ENCODE measurements at places on chromosomes 5 and 9. TPM values are rescaled to one million over a fixed set of nuclear protein-coding genes. Genes with fewer than 3 reads are reported as not detected.

DNA sequence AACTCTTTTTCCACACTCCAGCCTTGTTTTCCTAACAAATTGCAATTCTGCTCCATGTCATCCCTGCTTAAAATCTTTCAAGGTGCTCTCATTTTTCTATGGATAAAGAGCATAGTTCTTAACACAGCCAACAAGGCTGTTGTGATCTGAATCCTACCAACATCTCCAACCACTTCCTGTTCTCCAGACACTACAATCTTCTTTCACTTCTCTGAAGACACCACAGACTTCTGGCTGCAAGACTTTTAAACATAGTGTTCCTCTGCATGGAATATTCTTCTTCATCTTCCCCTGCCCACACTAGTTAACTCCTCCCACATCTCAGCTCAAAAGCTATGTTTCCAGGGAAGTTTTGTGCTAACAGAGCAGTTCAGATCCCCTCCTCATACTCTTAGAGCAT is 404.8 kb downstream of the MAN2A1 start:
- H3K27me3 ChIP-seq: no peaks in the 10 kb centered on the region
- H3K36me3 ChIP-seq: no peaks in the 10 kb centered on the region
- no peaks in the 10 kb centered on the region for H3K4me1 ChIP-seq
- no peak overlapping the region for H3K4me3 ChIP-seq
- DNase-seq: no peak
- no peak overlapping the region for H3K27ac ChIP-seq

- no peak for DNase-seq
- no peak overlapping the region for H3K4me3 ChIP-seq
- no peaks in the 10 kb centered on the region for H3K4me1 ChIP-seq
- no peaks in the 10 kb centered on the region for H3K36me3 ChIP-seq
These were observed 96.8 kb downstream of the ANKRD18B start for GRCh38 chr9:33620738-33621439.

DNA sequence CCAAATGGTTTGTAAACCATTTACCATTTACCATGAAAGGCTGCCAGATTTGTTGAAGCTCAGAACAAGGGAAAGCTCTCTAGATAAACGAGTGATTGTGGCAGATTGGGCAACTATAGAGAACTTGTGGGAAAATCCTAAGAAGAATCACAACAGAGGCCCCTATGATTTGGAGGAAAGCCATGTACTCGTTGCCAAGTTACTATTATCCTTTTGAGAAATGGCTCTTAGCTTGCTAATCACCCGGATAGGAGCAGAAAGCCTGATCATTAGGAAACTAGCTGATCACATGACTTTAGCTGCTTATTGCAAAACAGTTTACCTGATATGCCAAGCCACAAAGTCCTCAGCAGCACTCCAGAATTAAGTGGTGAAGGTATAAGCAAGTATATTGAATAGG is 23.5 kb upstream of the ATG10 start:
- no peaks in the 10 kb centered on the region for H3K27me3 ChIP-seq
- H3K4me3 ChIP-seq: no peak overlapping the region
- H3K36me3 ChIP-seq: no peaks in the 10 kb centered on the region
- DNase-seq: no peak
- no peak overlapping the region for H3K27ac ChIP-seq

DNA sequence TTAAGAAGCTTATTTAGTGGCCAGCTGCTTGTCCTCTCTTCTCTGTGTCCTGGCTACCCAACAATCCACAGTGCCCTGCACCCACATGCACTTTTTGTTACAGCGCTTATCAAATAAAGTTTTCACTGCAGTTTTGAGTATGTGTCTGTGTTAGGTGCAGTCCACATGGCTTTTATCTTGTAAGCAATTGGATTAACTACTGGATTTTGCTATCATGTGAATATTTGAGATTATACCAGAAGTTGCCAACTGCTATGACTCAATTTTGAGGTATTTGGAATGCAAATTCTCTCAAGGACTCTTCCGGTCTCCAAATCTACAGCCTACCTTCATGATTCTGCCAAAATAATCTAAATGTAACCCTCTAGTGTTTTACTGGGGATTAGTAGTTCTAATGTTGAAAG is 690.2 kb downstream of the NR2F1-AS1 start:
- DNase-seq: no peak
- no peaks in the 10 kb centered on the region for H3K36me3 ChIP-seq
- H3K27ac ChIP-seq: no peak overlapping the region
- H3K4me1 ChIP-seq: no peaks in the 10 kb centered on the region

GRCh38 chr5:139880416-139881142 is 85.0 kb downstream of the PSD2 start:
- H3K36me3 ChIP-seq: no peaks in the 10 kb centered on the region
- no peak for DNase-seq
- H3K4me3 ChIP-seq: no peak overlapping the region
- H3K27ac ChIP-seq: no peak overlapping the region
- H3K27me3 ChIP-seq: no peaks in the 10 kb centered on the region

- no peaks in the 10 kb centered on the region for H3K36me3 ChIP-seq
- no peaks in the 10 kb centered on the region for H3K27me3 ChIP-seq
- H3K4me1 ChIP-seq: no peaks in the 10 kb centered on the region
- H3K27ac ChIP-seq: no peak overlapping the region
These were observed 138.5 kb downstream of the MPDZ start for GRCh38 chr9:13140843-13141592.

DNA sequence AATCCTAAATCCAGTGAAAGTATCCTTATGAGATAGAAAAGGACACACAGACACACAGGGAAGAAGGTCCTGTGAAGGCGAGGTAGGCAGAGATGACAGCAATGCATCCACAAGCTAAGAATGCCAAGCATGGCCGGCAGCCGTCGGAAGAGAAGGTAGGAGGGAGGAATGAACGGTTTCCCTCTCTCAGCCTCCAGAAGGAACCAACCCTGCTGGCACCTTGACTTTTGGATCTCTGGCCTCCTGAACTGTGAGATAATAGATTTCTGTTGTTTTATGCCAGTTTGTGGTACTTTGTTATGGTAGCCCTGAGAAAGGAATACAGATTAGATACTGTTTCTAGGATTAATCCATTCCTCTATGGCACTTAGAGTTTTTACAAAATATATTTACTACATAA is 76.1 kb upstream of the PANK3 start:
- no peak overlapping the region for H3K27ac ChIP-seq

DNA sequence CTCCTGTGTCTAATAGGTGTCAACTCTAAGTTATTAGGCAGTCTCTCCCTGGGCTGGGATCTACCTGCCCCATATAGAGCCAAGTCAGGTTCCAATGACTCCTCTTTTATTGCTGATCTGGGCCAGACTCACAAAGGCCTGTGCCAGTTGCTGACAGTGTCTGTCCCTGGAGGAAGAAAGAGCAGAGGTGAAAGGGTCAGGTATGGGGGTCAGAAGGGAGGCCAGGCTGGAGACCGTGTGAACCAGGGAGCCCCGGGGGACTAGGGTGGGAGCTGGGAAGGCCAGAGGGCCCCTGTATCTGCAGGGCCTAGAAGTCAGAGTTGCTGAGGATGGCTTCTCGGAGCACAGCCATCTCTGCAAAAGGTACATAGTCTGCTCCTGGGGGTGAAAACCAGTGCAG is 3.5 kb upstream of the HINT2 start:
- H3K4me3 ChIP-seq: no peak overlapping the region
- H3K27ac ChIP-seq: no peak overlapping the region
- DNase-seq: no peak

- no peaks in the 10 kb centered on the region for H3K27me3 ChIP-seq
- no peaks in the 10 kb centered on the region for H3K36me3 ChIP-seq
- no peak overlapping the region for H3K27ac ChIP-seq
- H3K4me1 ChIP-seq: no peaks in the 10 kb centered on the region
These were observed 141.4 kb downstream of the MTX3 start for GRCh38 chr5:79849486-79850315.

- H3K27me3 ChIP-seq: no peaks in the 10 kb centered on the region
- no peak overlapping the region for H3K27ac ChIP-seq
- DNase-seq: no peak
- H3K4me1 ChIP-seq: no peaks in the 10 kb centered on the region
These were observed 8.0 kb upstream of the PALM2AKAP2 start for GRCh38 chr9:109771796-109772531.

DNA sequence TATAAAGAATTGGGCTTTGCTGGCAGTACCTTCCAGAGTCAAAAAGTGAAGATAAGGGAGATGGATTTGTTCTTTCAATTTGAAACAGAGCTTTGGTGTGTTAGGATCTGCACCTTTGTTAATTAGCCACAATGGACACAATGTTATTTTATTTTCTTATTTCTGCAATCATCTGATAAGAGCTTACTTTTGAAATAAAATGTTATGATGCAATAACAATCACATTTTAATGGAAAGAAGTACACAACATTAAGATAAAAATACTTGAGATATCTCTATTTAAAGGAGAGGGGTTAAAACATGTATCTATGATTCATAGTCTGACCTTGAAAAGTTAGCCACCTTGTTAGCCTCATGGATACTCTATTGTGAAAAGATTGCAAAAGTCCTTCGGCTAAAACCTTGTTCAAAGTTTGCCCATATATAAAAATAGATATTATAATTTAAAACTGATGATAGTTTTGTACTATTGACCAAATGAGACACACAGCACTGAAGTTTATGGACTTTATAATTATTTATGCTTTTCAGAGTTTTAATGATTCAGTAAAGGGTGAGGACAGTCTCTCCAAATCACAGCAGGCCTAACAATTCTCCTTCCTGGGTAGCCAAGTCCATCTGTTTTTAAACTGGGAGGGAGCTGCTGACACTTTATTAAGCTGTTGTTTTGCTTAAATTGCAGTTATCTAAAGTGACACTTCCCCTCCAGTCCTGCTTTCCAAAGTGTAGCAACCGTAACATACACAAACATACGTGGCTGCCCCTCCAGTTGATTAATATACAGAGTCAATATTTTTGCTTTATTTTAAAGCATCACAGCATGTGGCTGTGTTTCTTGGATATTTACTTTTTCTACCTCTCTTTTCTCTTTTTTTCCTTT is 47.6 kb upstream of the DAP start:
- no peaks in the 10 kb centered on the region for H3K27me3 ChIP-seq
- H3K4me3 ChIP-seq: no peak overlapping the region
- DNase-seq: no peak

- H3K4me1 ChIP-seq: peaks cover 41% of the 10 kb centered on the region
- H3K36me3 ChIP-seq: peaks cover 14% of the 10 kb centered on the region
- no peak for DNase-seq
- H3K27me3 ChIP-seq: no peaks in the 10 kb centered on the region
- peak overlapping the region; percentile 45 for H3K27ac ChIP-seq
- H3K4me3 ChIP-seq: no peak overlapping the region
These were observed 135.6 kb downstream of the DOCK2 start for GRCh38 chr5:169772688-169773087.

GRCh38 chr9:9820436-9820835 is 792.4 kb downstream of the PTPRD start:
- no peak overlapping the region for H3K4me3 ChIP-seq
- no peak for DNase-seq
- H3K27ac ChIP-seq: no peak overlapping the region
- H3K4me1 ChIP-seq: no peaks in the 10 kb centered on the region
- no peaks in the 10 kb centered on the region for H3K27me3 ChIP-seq

DNA sequence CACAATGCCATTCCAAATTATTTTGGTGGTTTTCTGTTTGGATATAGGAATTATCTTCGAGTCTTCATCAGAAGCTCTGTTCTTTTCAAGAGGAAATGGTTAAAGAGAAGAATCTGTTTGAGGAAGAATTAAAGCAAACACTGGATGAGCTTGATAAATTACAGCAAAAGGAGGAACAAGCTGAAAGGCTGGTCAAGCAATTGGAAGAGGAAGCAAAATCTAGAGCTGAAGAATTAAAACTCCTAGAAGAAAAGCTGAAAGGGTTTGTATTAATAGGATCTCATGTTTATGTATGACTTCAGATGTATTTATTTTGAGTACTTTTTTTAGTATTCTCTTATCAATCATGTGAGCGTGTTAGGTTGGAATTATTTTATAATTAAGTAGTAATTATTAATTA is 15.0 kb downstream of the HMMR start:
- H3K27me3 ChIP-seq: no peaks in the 10 kb centered on the region
- no peak overlapping the region for H3K4me3 ChIP-seq
- H3K36me3 ChIP-seq: peaks cover 92% of the 10 kb centered on the region
- DNase-seq: no peak
- H3K27ac ChIP-seq: no peak overlapping the region
- no peaks in the 10 kb centered on the region for H3K4me1 ChIP-seq

DNA sequence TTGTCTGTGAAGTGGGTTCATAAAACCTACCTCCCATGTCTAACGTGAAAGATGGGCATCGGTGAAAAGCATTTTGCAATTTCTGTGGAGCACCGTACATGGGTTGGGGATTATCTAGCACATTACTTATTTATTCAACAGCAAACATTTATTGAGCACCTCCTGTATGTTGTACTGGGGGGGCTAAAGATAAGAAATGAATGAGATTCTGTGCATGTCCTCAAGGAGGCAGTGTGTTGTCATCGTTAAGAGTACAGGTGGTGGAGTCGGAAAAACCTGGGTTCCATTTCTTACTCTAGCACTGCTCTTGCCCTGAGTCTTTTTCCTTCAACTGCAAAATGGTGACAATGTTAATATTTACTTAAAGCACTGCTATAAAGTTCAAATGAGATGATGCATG is 30.4 kb upstream of the DENND1A start:
- no peak overlapping the region for H3K4me3 ChIP-seq
- H3K36me3 ChIP-seq: no peaks in the 10 kb centered on the region
- no peaks in the 10 kb centered on the region for H3K27me3 ChIP-seq
- peaks cover 4% of the 10 kb centered on the region for H3K4me1 ChIP-seq
- peak; percentile 59 for DNase-seq
- no peak overlapping the region for H3K27ac ChIP-seq

DNA sequence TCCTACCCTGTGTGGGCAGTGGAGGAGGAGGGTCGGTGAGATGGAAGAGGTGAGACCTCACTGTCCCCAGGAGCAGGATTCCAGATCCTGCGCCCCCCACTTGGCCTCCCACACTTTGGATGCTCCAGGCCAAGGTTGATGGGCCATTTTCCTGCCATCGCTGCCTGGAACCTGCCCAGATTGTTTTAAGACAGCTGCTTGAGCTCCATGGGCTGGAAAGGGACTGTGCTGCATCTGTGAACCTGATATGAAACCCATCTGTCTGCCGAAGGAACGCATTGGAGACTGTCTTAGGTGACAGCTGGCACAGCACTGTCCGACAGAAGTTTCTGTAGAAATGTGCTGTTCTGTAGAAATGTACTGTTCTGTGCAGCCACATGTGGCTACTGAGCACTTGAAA is 72.7 kb upstream of the SLC25A48 start:
- H3K36me3 ChIP-seq: no peaks in the 10 kb centered on the region
- DNase-seq: no peak
- H3K4me1 ChIP-seq: no peaks in the 10 kb centered on the region

- no peak overlapping the region for H3K4me3 ChIP-seq
- no peak for DNase-seq
These were observed 509.6 kb upstream of the TNC start for GRCh38 chr9:115627511-115627910.

DNA sequence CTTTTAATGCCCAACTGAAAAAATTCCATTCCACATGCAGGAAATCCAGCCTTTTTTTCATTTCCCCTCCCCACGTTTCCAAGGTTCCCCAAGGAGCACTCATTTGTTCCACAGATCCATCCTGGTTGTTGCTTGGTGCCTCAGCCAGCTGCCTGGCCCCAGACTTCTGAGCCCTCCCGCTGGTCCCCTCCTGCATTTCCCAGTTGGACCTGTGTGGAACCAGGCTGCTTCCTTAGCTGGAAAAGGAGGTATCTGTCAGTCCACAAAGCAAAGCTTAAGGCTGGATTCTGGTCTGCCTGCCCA is 44.8 kb downstream of the ANGPTL2 start:
- no peaks in the 10 kb centered on the region for H3K36me3 ChIP-seq
- no peak overlapping the region for H3K4me3 ChIP-seq
- no peaks in the 10 kb centered on the region for H3K27me3 ChIP-seq
- no peak for DNase-seq
- no peaks in the 10 kb centered on the region for H3K4me1 ChIP-seq
- H3K27ac ChIP-seq: no peak overlapping the region

The TAF11L10 gene
- total RNA-seq: not detected

The OR1K1 gene
- total RNA-seq: not detected

The ZNF367 gene
- 6.8 TPM for total RNA-seq

The FXN gene
- 8.3 TPM for total RNA-seq

The GPBP1 gene
- 69.0 TPM for total RNA-seq

Data from Karpas-422 (cell line).